ENCODE measurements at places on chromosomes 1 and 21. TPM values are rescaled to one million over a fixed set of nuclear protein-coding genes. Genes with fewer than 3 reads are reported as not detected.

Gene SELE
- 0.55 TPM for polyA plus RNA-seq

Gene NBPF26
- 13.6 TPM for polyA plus RNA-seq

Gene HEYL
- 20.9 TPM for polyA plus RNA-seq

Gene NPL
- 8.0 TPM for polyA plus RNA-seq

Gene EPHB2
- polyA plus RNA-seq, result 67.9 TPM

Gene IGSF3
- polyA plus RNA-seq, result 31.4 TPM

Gene SYT14
- 0.39 TPM for polyA plus RNA-seq

Gene SPEN
- polyA plus RNA-seq, result 53.9 TPM

Gene A3GALT2
- not detected for polyA plus RNA-seq

Gene TRIM67
- 0.11 TPM for polyA plus RNA-seq

Gene NCF2
- 3.3 TPM for polyA plus RNA-seq

Gene PSRC1
- polyA plus RNA-seq, result 23.8 TPM

Gene TLCD4
- 9.1 TPM for polyA plus RNA-seq

DNA sequence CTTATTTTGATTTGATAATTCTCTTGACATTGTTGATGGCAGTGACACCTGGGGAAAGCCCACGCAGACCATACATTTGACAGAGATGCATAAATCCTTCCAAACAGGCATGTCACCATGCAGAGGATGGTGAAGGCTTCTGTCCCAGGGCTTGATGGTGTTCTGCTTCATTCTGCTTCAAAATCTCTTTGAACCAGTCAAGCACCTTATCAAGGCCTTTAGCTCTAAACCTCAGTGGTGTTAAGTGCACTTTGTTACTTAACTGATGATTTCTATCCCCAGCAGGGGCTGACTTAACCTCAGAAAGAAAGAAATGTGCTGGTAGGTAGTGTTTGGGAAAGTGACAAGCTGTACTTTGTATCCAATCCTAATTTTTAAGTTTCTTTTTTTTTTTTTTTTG, 81.1 kb downstream of the RRAGC start:
- no peak for DNase-seq

DNA sequence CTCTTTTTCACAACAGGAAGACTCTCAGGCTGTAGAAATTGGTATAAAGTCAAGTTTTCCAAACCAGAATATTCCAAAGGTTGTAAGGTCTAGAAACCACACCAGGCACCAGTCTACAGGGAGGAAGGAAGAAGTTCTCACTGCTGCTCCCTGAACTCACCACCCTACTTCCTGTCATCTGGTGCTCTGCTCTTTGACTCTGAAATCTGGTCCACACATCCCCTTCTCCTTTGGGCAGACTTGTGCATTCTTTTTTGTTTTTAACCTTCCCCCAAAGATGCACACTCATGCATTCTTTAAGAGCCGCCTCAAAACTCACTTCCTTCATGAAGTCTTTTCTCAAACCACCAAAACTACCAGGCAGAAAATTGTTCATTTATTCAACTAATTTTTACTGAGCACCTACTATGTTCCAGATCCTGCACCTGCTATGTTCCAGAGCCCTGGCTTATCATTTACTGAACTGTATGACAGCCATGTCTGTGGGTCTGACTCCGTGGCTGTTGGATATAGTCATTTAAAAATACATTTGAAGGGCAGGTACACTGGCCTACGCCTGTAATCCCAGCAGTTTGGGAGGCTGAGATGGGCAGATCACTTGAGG, 30.1 kb upstream of the EPS15 start:
- DNase-seq, result no peak

DNA sequence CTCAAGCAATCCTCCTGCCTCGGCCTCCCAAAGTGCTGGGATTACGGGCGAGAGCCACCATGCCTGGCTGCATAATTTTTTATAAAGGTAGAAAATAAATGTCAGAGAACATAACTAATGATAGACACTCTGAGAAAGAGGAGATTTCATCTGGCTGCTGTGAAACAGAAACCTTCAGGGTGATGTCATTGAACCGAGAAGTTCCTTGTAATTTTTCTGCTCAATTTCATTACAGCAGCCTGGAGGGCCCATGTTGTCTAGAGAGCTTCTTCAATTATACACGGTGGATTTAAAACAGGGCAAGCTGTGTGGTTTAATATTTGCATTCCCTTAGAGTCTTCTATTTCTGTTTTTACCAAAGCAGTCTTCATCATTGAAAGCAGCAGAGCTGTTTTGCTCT, 64.3 kb upstream of the MORC3 start:
- no peak for DNase-seq

- DNase-seq, result no peak
These were observed 110.4 kb downstream of the PTPRC start for GRCh38 chr1:198749279-198749678.

DNA sequence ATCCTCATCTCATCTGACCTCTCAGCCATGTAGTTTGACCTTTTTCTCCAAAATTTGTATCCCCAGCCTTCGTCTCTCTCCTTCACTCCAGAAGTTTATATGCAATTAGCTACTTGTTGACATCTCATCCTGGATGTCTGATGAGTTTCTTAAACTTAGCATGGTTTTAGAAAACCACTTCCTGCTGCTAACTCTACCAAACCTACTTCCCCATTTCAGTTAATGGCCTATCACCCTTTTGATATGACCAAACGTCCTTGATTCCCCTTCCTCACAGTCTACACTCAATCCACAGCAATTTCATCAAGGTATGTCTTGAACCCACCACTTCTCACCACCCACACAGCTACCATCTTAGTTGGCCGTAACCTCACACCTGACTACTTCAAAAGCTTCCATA, 121.9 kb downstream of the LRRC40 start:
- no peak for DNase-seq

GRCh38 chr1:35587736-35588135, 14.6 kb downstream of the TFAP2E start:
- no peak for DNase-seq

GRCh38 chr21:37230632-37231248, 36.4 kb downstream of the VPS26C start:
- DNase-seq, result no peak

GRCh38 chr1:241994171-241994570, 4.7 kb downstream of the MAP1LC3C start:
- DNase-seq, result no peak

GRCh38 chr1:179206812-179207211, 22.7 kb downstream of the ABL2 start:
- DNase-seq, result no peak

DNA sequence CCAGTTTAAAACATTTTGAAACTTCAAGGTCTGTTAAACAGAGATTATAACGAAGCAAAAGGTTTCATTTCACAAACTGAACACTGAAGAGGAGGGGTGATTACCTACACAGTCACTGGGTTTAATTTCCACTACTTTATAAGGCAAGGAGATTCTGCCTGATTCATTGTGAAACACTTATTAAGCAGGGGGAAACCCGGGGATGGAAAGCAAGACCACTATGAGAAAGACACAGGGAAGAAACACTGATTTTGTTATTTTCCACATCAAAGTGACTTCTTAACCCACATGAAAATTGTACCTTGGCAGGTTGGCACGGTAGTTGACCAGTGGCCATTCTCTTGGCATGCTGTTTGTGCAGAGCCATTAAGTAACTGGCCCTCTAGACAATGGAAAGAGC, 8.1 kb upstream of the F5 start:
- DNase-seq, result no peak

DNA sequence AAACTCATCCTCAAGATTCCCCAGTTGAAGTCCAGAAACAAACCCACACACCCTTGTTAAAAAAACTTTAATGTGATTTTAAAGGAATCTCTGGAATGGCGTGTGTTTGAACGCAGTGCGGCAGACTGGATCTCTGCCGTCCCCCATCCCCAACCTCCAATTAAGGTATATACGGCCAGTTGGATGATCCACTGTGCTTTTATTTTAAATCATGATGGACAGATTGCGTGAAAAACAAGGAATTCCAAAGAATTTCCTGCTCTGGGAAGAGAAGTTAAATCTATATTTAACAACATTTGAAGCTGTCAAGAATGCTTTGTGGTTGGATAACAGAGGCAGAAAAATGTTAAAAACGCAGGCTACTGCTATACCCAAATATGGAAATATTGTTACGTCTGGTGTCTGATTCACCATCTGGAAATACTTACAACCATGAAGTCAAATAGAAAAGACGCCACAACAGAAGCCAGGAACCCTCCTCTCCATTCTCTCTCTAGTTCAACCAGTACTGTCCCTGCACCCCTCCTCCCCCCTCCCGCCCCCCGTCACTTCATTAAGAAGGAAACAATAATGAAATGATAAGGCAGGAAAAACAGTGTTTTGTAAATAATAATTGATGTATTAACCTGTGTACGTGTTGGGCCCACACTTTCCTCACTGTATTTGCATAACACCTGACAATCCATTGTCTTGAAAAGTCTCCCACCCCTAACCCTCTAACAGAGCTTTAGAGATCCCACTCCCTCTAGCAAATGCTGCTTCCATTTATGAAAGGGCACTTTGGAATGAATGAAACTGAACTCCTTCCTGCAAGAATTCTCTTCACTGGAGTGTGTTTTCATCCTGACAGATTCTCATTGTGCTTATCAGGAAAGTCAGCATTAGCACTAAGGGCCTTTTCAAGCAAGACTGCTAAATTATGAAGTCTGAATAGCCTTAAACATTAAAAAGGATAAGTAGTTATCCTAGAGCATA, 2.0 kb upstream of the CCN1 start:
- DNase-seq, result peak; percentile 35

DNA sequence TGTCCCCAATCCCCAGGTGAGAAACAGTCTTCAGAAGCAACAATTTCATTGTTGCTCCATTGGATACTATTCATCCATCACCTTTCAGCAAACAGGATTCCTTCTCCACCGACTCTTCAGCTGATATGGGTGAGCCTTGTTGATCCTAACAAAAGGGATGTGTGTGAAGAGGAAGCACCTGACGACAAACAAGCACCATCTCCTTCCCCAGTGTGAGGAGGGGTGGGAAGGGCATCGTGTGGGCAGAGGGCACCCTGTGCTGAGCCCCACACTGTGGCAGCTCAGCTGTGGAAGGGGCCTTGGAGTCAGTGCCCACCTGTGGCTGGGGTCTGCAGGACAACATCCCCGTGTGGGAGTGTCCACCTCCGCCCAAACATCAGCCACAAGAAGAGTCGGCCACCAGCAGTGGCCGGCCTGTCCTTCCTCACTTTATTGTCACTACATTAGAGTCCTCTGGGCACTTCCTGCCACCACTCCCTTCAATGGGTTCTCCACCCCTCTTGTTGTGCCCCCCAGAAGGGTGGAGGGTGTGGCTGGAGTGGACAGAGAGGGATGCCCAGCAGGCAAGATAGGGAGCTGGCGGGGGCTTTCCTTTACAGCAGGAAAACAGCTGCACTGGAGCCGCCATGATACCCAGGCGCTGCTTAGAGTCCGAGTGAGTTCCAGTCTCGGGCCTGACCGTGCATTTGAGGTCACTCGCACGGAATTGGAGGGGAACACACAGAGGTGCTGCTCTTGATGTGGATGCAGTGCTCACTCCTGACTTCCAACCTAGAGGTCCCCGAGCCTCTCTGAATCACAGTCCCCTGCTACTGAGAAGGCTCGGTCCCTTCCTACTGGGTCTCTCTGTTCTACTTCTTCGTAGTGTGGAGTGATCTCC, 40.9 kb downstream of the VPS26C start:
- no peak for DNase-seq

GRCh38 chr1:24266398-24266941, 52.7 kb upstream of the GRHL3 start:
- no peak for DNase-seq

GRCh38 chr1:53968125-53968513, 22.0 kb downstream of the LRRC42 start:
- no peak for DNase-seq

GRCh38 chr1:62492521-62492920, 55.7 kb downstream of the USP1 start:
- no peak for DNase-seq

DNA sequence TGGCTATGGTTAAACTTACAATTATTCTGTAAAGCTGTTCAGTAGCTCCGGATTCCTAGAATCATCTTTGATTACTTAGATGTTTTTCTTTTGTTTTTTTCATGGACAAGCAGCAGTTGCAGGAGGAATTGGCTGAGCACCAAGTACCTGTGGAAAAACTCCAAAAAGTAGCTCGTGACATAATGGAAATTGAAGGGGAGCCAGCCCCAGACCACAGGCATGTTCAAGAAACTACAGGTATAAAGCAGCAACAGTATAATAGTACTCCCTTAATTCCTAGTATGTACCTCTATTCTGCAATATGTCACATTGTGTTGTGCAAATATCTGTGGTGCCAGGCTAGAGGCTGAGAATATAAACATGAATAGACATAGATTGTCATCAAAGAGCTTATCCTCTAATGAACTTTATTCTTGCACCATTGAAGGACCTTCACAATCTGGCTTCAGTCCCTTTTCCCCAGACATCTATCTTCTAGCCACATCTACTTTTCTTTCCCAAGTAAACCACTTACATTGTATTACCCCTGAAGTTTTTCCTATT, 132.3 kb upstream of the BMP8A start:
- DNase-seq, result no peak

GRCh38 chr21:32994305-32994704, 31.4 kb upstream of the OLIG2 start:
- no peak for DNase-seq

DNA sequence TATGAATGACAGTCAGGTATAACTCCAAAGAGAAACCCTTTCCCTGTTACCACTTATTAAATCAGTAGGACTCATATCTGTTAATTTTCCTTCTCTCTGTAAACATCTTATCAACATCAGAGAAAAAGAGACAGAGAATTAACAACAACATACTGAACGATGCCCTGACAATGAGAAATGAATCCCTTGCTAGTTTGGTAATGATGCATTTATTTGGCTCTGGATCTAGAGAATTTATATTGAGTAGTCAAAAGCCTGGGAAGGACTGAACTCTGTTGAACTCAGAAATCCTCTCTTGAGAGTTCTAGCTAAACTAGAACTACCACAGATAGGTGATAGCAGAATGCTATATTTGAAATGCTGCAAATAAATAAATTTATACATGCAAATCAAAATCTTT, 325.6 kb downstream of the DISC1 start:
- no peak for DNase-seq

DNA sequence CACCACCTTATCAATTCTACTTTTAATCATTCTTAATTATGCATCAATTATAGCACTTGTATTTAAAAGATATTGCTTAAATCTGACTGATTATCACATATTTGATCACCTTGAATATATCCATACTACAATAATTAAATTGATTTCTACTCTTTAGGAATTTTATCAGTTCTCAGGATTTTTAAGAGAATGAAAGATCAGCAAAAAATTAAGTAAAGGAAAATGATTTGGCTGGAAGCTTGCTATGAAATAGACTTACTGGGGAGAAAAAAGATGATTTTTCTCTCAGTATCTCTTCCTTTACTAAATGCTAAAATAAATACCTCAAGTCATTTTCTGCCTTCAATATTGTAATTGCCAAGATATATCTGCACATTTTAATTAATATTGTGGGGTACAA, 848.6 kb downstream of the LTN1 start:
- DNase-seq, result no peak
